ENCODE measurements at places on chromosomes 6 and 20.

GRCh38 chr6:168196385-168196860, 117.4 kb upstream of the FRMD1 start:
- DNase-seq: peak; percentile 65

DNA sequence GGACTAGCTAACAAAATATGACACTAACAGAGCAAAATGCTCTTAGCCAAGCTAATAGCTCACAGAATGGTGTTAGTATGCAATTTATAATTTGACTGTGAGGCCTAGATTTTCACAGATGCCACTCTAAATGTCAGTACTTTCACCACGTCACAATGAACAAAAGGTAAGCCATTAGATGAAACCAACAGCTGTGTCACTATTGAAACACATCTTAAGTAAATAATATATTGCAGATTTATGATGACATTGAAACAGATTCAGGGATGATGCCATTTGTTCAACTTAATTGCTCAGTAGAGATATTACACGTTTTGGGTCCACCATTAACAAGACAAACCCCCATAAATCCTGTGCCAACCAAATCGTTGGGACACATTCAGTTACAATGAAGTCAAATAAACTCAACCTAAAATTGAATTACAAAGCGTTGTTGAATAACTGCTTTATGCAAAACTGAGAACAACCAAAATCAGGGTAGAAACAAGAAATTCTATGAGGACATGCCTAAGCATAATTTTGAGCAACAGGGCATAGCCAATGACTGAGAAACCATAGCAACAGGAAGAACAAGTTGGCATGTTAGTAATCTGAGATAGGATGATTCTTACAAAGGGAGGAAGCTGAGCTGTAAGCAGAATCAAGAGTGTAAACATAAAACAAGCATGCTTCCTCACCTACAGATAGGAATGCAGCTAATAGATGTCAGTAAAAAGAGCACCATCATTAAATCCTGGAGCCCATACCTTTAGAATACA, 85.6 kb upstream of the KHDRBS2 start:
- DNase-seq: peak; percentile 98

GRCh38 chr6:22466665-22467245, 102.6 kb upstream of the HDGFL1 start:
- peak; percentile 24 for DNase-seq

DNA sequence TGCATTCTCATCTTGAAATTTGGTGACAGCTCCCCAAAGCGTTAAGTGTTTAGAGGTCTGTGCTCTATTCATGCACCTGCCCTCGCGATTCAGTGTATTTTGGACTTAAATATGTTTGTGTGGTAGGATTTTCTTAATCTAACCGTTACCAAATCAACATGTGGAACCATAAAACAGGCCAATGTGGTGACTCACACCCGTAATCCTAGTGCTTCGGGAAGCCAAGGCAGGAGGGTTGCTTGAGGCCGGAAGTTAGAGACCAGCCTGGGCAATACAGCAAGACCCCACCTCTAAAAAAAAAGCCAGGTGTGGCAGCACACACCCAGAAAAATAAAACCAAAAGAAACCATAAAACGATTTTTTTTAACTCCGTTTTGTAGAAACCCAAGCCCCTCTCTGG, 31.5 kb downstream of the PYGB start:
- DNase-seq: no peak

- no peak for DNase-seq
These were observed 335.4 kb upstream of the ID4 start for GRCh38 chr6:19501737-19502245.

DNA sequence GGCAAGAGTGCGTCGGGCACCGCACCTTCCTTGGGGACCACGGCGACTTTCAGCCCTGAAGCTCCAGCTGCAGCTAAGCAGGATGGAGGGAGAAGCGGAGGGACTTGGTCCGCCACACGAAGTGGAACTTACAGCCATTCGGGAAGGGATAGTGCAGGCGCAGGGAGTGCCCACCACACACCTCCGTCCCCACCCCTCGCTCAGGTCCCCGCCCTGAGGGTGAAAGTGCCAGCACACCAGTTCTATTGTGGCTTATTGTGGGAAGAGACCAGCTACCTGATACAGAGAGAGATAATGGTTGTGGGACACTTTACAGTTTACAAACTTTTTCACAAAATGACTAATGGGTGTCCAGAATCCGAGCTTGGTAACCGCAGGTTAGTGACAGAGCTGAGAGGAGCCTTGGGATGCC, 76.1 kb downstream of the IRF4 start:
- no peak for DNase-seq

- no peak for DNase-seq
These were observed 49.7 kb downstream of the THEMIS start for GRCh38 chr6:127851197-127851596.

GRCh38 chr20:51176876-51177275, 154.0 kb upstream of the KCNG1 start:
- DNase-seq: no peak

GRCh38 chr20:36969051-36969450, 17.5 kb upstream of the SAMHD1 start:
- DNase-seq: no peak

DNA sequence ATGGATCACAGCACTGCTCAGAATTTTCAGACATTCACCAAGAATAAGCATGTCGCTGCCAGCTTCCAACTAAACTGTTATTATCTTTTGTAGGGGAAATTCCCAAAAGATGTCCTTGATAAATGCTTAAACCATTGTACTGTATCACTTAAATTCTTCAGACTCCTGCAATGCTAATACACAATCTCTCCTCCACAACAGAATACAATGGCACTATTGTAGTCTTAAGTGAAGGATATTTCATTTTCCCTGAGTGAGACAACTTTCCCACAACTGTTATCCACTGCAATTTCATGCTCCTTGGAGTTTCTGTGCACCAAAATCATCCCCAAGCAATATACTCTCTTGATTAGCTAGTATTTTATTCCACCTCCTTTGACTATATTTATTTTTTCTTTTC, 189.7 kb downstream of the COL9A1 start:
- DNase-seq: no peak

- DNase-seq: no peak
These were observed 33.5 kb downstream of the DYNLT1 start for GRCh38 chr6:158611039-158611438.

GRCh38 chr6:47690791-47691190, 7.6 kb upstream of the ADGRF4 start:
- no peak for DNase-seq

- no peak for DNase-seq
These were observed 2.1 kb downstream of the TOP1 start for GRCh38 chr20:41030531-41031242.

GRCh38 chr6:14470671-14471070, 353.1 kb downstream of the CD83 start:
- DNase-seq: no peak

- DNase-seq: no peak
These were observed 44.8 kb downstream of the TAF8 start for GRCh38 chr6:42095094-42095493.

DNA sequence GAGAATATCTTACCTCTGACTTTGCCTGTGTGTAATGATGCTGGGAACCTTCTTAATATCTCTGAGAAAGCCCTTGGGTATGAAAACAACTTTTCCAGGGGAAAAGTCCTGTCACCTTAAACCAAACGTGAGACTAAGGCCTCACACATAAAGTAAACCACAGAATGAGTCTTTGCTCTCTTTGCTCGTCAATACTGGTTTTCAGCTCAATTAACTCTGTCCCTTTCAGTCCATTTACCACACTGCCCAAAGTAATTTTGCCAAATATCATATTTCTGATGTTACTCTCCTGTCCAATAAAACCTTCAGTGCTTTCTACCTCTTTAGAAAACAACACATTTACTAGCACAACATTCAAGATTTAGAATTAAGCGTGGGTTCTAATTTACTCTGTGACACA, 100.5 kb upstream of the HMGCLL1 start:
- no peak for DNase-seq

DNA sequence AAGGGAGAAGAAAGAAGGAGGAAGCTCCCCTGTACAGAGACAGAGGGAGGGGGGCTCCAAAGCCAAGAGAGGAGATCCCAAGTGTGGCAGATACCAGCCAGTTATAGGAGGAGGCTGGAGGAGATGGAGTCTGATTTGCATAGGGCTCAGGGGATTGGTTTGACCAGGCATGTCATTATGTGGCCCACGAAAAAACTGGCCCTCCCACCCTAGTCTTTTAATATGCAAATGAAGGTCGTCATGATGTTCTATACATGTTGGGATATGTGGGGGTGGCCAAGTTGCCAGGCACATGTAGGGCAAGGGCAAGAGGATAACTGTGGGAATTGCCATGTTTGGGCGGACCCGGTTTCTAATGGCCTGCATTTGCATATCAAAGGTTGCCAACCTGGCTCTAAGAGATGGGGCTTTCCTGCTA, 17.6 kb upstream of the ZFP64 start:
- DNase-seq: no peak

Measured in SHP77 treated with DMSO at 0.1 percent for 48 hours (cell line).